PC-3 (cell line): ENCODE measurements at places on chromosomes 12 and 14. TPM values are rescaled to one million over a fixed set of nuclear protein-coding genes. Genes with fewer than 3 reads are reported as not detected.

ALG10 gene
- 15.7 TPM in 2 replicates for total RNA-seq

RACGAP1 gene
- total RNA-seq = 95.3 and 97.9 TPM in 2 replicates

RNASE1 gene
- 0.23 and 0.51 TPM in 2 replicates for total RNA-seq

CCDC77 gene
- 8.3 and 10.5 TPM in 2 replicates for total RNA-seq

RAD9B gene
- total RNA-seq = 0.40 and 0.52 TPM in 2 replicates

SERPINA10 gene
- total RNA-seq = not detected in 2 replicates

KRT3 gene
- total RNA-seq = 0.17 and 0.33 TPM in 2 replicates

DNA sequence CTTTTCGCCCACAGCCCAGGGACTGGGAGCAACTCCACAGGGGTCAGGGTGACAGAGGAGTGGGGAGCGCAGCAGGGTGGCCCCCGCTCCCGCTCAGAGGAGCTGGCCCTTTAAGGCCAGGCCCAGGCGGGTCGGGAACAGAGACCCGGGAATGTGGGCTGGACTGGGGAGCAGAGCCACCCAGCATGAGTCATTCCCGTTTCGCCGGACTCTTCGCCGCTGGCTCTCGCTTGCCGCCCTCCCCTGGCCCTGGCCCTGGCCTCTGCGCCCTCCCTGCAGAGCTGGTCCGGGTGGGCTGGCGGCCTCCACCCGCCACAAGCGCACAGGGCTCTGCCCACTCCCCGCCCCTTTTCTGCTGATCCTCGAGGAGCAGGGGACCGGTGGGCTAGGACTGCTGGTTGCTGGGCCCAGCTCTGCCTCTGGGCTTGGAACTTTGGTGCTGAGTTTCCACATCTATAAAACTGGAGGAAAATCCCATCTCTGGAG is 92.8 kb downstream of the NINJ2 start:
- no peaks in the 10 kb centered on the region for H3K36me3 ChIP-seq
- peak overlapping the region; percentile 87 for H3K4me3 ChIP-seq
- DNase-seq = peak; percentile 81
- no peaks in the 10 kb centered on the region for H3K27me3 ChIP-seq

GRCh38 chr14:22554498-22555383 is 34.3 kb downstream of the DAD1 start:
- no peak overlapping the region for H3K4me3 ChIP-seq
- no peak for DNase-seq
- H3K27me3 ChIP-seq = no peaks in the 10 kb centered on the region
- peak overlapping the region; percentile 94 for H3K27ac ChIP-seq

DNA sequence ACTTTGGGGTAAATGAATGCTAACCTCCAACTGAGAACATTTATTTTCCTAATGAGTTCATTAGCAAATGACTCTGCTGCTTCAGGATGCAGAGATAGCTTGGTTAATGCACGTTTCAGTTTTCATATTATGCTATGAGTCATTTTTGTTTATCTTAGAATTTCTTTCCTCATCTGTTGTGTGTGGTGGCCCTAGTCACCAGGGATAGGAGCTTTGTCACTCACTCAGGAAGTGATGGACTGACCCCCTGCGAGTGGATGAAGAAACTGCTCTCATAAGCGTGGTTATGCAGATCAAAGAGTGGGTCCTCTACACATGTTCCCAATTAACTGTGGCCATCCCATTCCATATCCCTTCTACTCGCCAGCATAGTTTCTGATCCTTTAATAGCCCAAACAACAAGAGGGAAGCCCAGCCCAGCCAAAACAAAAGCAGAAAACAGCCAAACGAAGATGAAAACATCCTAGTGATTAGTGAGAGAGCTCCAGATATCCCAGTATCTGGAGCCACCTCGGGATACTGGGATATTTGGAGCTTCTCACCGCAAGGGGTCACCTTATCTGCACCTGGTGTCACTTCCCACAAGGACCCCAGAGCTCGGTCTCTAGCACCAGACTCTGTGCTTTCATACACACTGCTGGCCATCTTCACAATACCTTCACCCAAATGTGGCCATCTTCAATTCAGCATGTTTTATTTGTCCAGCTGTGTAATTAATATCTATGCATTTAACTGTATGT is 8.6 kb downstream of the TC2N start:
- H3K27me3 ChIP-seq = peaks cover 29% of the 10 kb centered on the region; the same call in 1 of the 2 replicates
- no peak overlapping the region for H3K27ac ChIP-seq
- peaks cover 3% of the 10 kb centered on the region; the same call in 1 of the 2 replicates for H3K4me1 ChIP-seq
- peak; percentile 63 for DNase-seq

GRCh38 chr12:60393093-60393492 is 797.3 kb downstream of the SLC16A7 start:
- H3K27me3 ChIP-seq = no peaks in the 10 kb centered on the region
- H3K36me3 ChIP-seq = no peaks in the 10 kb centered on the region
- H3K27ac ChIP-seq = no peak overlapping the region

- H3K4me1 ChIP-seq = no peaks in the 10 kb centered on the region
- no peak overlapping the region for H3K27ac ChIP-seq
- H3K27me3 ChIP-seq = no peaks in the 10 kb centered on the region
- DNase-seq = peak; percentile 52
Observed at GRCh38 chr12:81668475-81668874, 90.7 kb downstream of the PPFIA2 start.

DNA sequence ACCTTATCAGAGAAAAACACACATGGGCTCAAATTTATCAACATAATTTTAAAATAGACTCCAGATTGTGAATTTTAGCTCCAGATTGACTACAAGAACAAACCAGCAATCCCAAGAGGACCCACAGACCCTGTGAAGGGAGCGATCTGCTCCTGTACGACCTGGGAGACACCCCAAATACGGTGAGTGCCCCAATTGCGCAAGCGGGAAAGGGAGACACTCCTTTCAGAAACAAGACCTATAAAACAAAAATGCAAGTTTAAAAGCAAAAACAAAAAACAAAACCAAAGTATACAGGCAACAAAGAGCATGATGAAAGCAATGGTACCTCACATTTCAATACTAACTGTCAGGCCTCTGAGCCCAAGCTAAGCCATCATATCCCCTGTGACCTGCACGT is 32.1 kb downstream of the DNAI7 start:
- H3K27me3 ChIP-seq = peaks cover 20% of the 10 kb centered on the region
- no peak overlapping the region for H3K4me3 ChIP-seq

- no peak overlapping the region for H3K4me3 ChIP-seq
- peak overlapping the region; percentile 60; the same call in 1 of the 2 replicates for H3K27ac ChIP-seq
- H3K36me3 ChIP-seq = no peaks in the 10 kb centered on the region
- DNase-seq = no peak
- H3K27me3 ChIP-seq = no peaks in the 10 kb centered on the region
Observed at GRCh38 chr12:67764946-67765619, 116.5 kb downstream of the DYRK2 start.

GRCh38 chr14:53458368-53458814 is 305.3 kb upstream of the DDHD1 start:
- no peaks in the 10 kb centered on the region for H3K27me3 ChIP-seq
- peak; percentile 95 for DNase-seq
- H3K36me3 ChIP-seq = no peaks in the 10 kb centered on the region
- peak overlapping the region; percentile 41; the same call in 1 of the 2 replicates for H3K4me3 ChIP-seq
- peak overlapping the region; percentile 90 for H3K27ac ChIP-seq

DNA sequence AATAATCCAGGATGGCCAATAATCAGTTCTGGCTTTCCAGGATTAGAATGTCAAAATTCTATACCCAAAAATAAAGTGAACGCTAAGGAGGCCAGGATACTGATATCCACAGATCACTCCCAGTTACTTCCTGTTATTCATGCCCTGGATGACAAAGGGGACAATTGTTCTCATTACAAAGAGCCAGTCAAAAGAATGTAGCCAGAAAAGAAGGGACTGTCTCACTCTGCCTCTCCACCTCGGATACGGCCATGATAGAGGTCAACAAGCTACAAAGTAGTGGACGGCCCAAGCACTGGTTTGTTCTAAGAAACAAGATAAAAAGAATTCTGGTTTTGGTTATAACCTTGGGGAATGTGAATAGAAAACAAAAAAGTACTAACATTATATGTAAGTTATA is 116.1 kb upstream of the ATF7IP start:
- no peaks in the 10 kb centered on the region for H3K4me1 ChIP-seq
- no peaks in the 10 kb centered on the region for H3K27me3 ChIP-seq
- no peaks in the 10 kb centered on the region for H3K36me3 ChIP-seq
- no peak overlapping the region for H3K4me3 ChIP-seq

DNA sequence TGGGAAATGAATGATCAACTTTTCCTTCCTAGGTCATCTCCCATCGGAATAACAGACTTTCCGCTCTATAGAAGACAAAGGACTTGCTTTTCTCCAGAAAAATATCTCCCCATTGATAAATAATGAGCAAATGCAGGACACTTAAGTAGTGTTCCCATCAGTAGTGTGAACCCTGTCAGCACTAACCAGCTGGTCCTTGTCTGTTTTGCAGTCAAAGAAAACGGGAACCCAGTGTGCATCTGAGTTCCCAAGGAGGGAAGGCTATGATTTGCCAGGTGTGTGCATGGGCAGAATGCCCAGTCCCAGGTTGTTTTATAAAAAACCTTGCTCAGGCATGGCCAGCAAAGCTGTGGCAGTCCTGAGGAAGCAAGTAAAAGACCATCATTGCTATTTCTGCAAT is 256.5 kb upstream of the HMGA2 start:
- no peaks in the 10 kb centered on the region for H3K27me3 ChIP-seq
- no peaks in the 10 kb centered on the region for H3K36me3 ChIP-seq
- H3K4me1 ChIP-seq = peaks cover 41% of the 10 kb centered on the region
- no peak for DNase-seq

GRCh38 chr12:55955800-55956508 is 9.9 kb downstream of the PMEL start:
- no peak overlapping the region for H3K4me3 ChIP-seq
- H3K4me1 ChIP-seq = peaks cover 27% of the 10 kb centered on the region
- peaks cover 4% of the 10 kb centered on the region; the same call in 1 of the 2 replicates for H3K36me3 ChIP-seq
- peak; percentile 95 for DNase-seq

DNA sequence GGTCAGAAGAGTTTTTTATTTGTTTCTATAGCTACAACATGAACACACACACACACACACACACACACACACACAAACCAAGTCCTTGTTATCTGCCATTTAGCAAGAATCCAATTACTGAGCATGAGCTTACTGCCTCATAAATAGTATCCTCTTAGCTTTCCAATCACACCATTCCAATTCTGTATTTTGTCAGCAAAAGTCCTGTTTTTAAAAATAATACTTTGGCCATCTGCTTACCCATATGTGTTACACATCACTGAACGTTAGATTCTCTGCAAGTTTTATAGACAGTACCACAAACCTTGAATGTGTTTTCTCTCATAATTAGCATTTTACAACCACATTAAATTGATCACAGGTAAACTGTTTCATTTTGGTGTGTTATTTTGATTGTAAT is 1905.4 kb upstream of the FLRT2 start:
- H3K36me3 ChIP-seq = no peaks in the 10 kb centered on the region
- H3K27ac ChIP-seq = no peak overlapping the region
- no peaks in the 10 kb centered on the region for H3K4me1 ChIP-seq
- no peak overlapping the region for H3K4me3 ChIP-seq
- DNase-seq = no peak

DNA sequence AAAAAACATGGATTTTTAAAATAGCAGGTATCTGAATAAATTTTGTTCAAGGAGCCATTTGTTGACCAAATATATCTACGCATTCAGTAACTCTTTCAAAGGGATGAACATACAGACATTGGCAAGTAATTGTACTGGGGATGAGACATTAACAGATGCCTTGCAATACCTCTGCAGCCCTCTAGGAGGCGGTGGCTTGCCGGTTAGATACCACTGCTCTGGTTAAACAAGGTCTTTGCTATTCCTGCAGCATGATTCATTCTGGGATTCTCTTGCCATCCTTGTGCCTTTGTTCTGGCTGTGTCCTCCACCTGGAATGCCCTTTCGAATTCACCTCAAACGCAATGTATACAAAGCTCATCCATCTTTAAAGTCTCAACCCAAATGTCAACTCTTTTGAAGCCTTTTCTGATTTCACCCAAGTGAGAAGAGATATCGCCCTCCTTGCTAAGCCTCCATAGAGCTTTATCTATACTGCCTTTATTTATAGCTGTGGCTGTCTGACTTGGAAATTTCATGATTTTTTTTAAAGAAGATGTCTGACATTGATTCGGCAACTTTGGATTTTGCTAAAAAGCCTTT is 131.0 kb upstream of the SRRM4 start:
- H3K4me3 ChIP-seq = no peak overlapping the region
- no peaks in the 10 kb centered on the region for H3K36me3 ChIP-seq
- H3K27ac ChIP-seq = no peak overlapping the region
- H3K27me3 ChIP-seq = no peaks in the 10 kb centered on the region
- H3K4me1 ChIP-seq = no peaks in the 10 kb centered on the region

DNA sequence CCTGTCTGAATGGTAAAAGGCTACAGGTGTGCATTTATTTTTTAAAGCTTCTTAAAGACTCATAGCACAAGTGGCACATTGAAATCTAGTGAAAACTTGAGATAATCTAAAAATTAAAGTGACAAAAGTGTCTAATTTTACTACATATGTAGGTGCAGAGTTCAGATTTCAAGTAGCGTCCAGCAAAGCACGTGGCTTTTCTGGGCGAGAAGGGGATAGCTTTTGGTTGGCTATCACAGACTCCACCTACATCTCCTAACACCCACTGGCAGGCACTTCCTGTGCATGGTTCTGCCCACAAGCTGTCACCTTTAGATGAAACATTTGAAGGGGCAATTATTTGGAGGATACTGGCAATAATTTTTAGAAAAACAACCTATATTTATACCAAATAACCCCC is 1.9 kb upstream of the PITPNM2 start:
- H3K27ac ChIP-seq = no peak overlapping the region
- peaks cover 4% of the 10 kb centered on the region; the same call in 1 of the 2 replicates for H3K36me3 ChIP-seq
- no peak overlapping the region for H3K4me3 ChIP-seq

GRCh38 chr12:104197264-104197663 is 18.3 kb upstream of the TXNRD1 start:
- peaks cover 9% of the 10 kb centered on the region; the same call in 1 of the 2 replicates for H3K4me1 ChIP-seq
- no peak for DNase-seq
- no peak overlapping the region for H3K4me3 ChIP-seq
- H3K27me3 ChIP-seq = no peaks in the 10 kb centered on the region
- 0 out of 2 replicates have a peak, but pooled peaks cover 4% of the 10 kb centered on the region for H3K36me3 ChIP-seq

DNA sequence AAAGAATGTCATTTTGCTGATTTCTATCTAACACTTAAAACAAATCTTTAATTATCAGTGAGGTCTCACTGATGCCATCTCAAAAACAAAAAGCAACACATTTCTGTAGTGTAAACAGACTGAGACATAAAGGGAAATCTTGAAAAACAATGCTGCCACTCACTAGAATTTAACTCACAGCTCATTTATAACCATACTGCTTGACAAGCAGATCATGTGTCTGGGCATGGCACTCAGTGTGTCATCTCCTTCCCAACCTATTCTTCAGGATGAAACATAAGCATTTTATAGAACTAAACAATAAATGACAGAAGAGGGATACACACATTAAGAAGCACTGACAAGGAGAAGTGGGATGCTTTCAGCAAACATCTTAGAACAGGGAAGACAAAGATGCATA is 22.4 kb downstream of the ATF7 start:
- no peaks in the 10 kb centered on the region for H3K4me1 ChIP-seq
- no peaks in the 10 kb centered on the region for H3K27me3 ChIP-seq
- H3K4me3 ChIP-seq = no peak overlapping the region

DNA sequence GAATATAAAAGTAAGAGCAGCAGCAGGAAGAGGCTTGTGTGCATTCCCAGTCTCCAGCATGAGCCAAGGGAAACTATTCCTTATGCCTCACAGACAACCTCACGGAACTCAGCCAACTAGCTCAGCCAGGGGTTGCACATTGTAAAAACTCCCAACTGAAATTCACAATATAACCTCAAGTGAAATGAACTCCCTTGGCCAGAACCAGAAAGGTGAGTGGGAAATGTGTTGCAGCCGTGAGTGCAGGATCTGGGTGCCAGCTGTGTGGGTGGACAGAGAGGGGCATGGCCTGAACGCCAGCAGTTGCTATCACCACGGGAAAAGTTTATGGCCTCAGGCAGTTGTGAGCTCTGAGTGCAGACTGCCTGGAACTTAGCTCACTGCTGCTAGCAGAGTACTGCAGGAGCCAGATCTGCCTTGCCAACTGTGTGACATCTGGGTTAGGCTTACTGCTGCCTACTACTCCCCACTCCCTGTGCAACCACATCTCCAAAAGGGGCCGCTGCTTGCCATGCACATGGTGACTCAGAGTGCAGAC is 2.3 kb upstream of the CLEC1A start:
- H3K27me3 ChIP-seq = peaks cover 13% of the 10 kb centered on the region; the same call in 1 of the 2 replicates
- no peak overlapping the region for H3K27ac ChIP-seq
- H3K4me3 ChIP-seq = no peak overlapping the region
- no peaks in the 10 kb centered on the region for H3K4me1 ChIP-seq
